Keratinocyte (primary cell): ENCODE measurements at places on chromosomes 12 and 14.

GRCh38 chr12:29329411-29329810 lies 51.6 kb downstream of the ERGIC2 start:
- DNase-seq: no peak

DNA sequence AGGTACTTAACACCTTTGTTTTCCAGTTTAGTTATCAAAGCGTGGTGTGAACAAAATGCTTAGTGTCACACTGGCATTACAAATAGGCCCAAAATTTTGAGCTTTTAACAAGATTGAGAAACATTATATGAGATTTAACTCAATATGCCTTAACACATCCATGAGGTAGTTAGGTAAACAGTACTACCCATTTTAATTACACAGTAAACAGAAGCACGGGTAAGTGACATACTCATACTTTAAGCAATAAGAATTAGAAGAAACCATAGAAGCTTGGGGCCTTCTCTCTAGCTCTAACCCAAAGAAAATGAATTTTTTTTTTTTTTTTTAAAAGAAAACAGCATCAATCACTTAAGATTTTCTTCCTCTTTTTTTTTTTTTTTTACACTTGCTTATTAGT lies 15.5 kb upstream of the PHLDA1 start:
- DNase-seq: no peak

- no peak for DNase-seq
These were observed 23.5 kb downstream of the FMNL3 start for GRCh38 chr12:49683599-49684309.

DNA sequence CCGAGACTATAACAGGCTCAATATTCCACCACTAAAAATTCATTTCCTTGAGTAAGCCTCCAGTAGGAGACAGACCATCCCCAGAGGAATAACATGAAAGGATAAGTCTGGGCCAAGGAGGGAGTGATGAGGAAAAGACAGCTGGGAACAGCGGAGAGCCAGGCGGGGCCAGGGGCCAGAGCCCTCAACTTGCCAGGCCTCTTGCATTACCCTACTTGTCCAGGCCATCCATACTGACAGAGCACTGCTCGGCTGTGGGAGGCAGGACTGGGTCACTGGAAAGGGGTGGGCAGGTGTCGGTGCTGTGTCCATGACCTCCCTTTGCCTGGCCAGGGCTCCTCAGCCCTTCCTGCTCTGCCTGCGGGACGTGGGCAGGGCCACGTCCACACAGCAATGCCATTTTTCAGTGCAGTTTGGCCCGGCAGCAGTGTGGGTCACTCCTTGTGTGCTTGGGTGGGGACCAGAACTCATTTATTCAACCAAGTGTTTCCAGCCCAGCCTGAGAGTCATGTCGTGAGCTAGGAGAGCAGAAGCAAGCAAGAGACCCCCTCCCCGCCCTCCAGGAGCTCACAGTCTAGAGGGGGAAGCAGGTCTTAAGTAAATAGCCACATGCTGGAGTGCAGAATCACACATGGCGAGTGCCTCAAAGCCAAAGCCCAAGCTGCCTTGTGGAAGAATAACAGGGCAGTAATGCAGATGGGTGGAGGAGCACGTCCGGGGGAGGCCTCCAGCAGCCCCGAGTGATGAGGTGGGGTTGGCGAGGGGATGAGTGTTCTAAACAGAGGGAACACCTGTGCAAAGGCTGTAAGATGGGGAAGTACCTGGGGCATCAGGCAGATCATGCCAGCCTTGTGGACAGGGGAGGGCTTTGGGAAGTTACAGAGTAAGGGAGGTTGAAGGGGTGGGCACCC lies 8.9 kb upstream of the FAIM2 start:
- no peak for DNase-seq

DNA sequence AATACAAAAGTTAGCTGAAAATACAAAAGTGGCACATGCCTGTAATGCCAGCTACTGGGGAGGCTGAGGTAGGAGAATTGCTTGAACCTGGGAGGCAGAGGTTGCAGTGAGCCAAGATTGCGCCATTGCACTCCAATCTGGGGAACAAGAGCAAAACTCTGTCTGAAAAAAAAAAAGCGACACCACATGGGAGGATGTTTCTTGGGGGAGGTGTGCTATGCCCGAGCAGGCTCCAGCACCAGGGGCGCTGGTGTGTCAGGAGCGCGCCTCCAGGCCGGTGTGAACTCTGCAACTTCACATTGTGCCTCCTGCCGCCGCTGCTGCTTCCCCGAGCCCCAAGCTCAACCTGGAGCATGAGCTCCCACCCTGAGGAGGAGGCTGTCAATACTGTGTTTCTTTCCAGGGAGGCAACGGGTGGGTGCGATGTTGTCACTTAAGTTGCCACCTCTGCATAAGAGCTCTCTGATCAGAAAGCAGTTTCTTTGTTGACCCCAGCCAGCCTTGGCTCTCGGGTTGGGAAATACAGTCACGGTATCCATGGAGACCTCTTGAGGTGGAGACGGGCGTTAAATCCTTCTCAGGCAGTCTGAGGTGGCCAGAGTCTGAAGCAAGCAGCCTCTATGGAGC lies 18.9 kb downstream of the DEGS2 start:
- DNase-seq: no peak

DNA sequence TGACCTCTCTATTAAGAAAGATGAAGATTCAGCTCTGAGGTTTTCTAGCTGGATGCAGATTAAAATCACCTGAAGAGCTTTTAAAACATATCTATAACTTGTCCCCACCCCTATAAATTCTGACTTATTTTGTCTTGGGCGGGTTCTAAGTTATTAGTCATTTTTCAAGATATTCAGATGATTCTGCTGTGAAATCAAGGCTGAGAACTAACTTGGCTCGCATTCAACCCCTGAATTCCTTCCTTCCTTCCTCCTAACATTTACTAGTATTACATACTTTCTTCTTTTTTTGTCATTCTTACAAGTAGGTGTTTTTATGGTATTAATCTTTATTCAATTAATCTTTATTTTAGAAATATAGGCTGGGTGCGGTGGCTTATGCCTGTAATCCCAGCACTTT lies 55.4 kb downstream of the SSPN start:
- no peak for DNase-seq

DNA sequence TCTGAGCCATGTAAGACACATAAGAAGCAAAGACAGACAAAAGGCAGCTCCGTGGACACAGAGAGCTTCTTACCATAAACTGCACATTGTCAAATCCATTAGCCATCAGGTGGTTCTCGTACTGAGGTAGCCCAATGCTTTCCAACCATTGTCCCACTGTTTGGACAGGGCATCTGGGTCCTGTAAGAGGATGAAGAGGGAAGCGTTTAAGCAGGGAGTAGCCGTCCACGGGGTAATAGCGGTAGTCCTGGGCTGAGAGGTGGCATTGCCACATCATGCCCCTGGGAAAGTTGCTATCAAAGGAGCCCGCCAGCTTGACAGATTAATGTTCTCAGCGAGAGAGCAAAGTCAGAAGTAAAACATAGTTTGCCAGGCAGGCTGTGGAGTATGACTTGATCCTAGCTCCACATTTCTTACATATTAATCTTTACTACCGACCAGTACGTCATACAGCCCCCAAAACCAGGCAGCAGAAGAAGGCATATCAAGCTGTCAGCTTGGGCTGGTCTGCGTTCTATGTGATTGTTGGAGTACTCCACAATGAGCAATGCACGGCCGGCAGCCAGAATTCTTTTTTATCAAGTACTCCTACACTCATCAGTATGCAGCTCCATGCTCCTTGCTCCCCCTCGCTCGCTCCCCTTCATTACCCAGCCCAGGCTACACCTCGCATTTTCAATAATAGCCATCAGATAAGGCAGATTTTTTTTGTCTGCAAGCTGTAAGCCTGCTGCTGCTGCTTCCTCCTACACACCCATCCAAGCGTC lies 493.2 kb upstream of the GARIN6 start:
- DNase-seq: no peak

DNA sequence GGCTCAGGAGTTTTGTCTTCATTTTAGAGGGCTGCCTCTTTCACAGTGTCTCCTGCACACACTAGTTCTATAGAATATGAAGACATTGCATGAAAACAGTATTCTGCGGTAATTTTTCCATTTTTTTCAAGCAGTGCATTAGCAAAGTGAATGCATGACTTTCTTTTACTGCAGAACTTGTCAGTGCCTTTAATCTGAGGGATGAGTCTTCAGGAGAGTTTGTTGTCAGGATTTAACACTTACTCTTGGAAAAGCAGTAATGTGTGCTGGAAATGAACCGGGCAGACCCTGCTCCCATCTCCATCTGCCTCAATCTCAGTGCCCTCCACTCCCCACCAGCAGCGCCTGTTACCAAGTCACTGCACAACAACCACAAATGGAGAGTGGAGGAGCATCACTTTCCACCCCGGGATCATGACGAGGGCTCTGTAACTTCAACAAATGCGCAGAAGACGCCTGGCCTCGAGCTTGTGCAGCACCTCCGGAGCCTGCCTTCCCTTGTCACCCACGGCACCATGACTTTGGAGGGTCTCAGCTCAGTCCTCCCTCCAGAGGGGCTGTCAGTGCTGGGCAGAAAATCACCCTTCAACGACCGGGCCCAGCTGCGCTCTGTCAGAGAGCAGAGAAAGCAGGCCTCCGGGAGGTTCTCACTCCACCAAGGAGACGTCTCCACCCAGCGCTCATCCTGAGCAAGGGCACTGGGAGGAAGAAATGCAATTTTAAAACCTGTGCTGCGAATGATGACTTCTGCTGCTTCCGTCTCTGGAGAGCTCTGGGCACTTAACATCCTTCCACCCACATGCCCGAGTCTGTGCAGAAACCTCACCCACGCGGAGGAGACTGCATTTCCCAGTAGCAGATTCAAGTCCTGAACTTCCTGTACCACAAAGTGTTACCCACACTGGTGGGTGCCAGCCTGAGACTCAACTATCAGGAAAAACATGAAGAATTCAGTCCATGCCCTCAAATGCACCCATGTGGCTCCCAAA lies 255.7 kb downstream of the ADGRD1 start:
- no peak for DNase-seq

- DNase-seq: no peak
These were observed 212.2 kb downstream of the NPAS3 start for GRCh38 chr14:33150666-33151428.

GRCh38 chr12:75568393-75568792 lies 57.0 kb upstream of the KRR1 start:
- DNase-seq: no peak

DNA sequence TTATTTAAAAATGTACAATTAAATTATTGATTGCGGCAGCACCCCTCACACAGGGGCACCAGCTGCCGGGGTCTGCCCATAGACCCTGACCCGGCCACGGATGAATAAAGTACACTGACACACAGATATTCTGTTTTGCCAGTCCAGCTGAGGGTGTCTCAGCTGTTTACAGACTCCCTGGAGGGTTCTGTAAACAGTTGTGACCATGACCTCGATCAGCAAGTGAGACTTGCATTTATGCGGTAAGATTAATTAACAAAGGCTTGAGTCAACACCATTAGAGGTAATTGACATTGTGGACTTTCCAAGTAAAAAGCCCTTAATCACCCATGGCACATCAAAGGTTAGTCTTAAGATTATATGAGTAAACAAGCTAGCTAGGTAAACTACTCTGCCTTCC lies 94.3 kb downstream of the FUT8 start:
- DNase-seq: no peak

GRCh38 chr14:41087056-41087455 lies 519.6 kb upstream of the LRFN5 start:
- DNase-seq: no peak

DNA sequence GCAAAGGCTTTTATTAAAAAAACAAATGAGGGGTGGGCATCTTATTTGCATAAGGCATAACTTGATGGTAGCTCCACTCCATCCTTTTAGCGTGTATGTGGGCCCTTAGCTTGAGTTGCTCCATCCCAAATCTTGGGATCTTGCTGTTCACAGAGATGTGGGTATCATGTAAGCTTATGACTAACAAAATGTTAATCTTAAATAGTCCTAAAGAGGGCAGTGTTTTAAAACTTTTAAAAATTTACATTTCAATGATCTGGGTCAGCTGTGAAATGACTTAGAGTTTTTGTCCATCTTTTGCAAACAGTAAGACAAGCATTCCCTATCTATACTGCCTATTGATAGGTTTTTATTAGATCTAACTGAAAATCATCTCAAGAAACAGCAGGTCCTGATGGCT lies 86.0 kb downstream of the SLCO1A2 start:
- DNase-seq: no peak

GRCh38 chr14:55458800-55459515 lies 18.5 kb upstream of the TBPL2 start:
- no peak for DNase-seq

DNA sequence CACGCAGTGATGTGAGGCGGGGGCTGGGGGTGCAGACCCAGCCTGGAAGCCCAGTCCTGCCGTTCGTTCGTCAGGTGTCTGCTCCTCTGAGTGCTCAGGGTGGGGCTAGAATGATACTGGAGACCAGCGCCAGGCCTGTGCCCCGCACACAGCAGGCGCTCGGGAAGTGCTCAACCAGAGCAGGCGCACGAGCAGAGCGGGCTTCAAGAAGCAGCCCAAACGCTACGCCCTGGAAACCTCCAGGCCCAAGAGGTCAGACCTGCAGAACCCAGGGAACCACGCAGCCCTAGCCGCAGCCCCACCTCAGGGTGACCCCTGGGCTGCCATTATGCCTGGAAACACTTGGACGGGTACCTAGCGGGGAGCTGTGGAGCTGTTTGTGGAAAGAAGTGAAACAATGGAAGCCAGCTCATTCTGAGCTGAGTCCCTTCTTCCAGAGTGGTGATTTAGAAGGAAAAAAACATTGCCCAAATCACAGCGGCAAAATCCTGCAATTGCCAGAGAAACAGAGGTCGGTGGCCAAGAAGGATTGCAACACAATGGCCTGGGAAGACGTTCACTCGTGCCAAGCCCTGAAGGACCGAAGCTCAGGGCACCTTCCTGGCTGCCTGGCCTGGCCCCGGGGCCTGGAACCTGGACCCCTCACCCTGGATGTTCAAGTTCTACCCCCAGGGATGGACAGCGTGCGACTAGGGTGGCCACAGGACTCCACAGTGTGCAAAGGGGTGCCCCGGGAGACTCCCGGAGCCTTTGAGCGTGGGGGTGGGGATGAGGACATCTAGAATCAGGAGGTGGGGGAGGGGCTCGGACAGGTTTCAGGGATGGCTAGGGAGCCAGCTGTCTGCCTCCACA lies 40.4 kb upstream of the DIO3 start:
- DNase-seq: no peak

GRCh38 chr12:111024205-111024801 lies 103.9 kb upstream of the MYL2 start:
- DNase-seq: no peak

DNA sequence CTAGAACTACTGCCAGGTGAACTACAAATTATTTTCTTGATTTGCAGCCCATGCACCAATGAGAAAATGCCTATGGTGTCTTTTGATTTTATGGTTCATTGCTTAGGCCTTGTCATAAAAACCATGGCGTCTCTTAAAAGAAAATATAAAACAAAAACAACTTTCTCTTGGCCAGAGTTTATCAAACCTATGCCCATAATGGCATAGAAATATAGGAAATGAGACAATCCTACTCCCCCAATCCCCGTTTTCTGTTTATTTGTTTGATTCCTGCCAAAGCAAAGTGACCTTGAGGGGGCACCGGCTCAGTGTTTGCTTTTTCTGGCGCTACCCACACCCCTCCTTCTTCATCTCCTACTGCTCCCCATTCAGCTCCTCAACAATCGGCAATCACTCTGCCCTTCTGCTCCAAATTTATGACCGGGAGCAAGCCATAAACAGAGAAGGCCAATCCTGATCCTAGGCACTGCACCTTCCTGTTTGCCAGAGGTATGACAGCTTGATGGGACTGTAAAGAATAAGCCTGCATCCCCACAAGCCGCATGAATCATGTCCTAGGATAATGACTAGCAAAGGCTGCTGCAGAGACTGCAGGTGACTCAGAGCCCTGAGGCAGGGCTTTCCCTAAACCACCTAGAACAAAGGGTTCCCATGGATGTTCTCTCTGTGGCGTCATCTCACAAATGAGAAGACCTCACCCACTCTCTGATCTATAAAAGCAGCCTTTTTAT lies 874.9 kb downstream of the NRXN3 start:
- peak; percentile 97 for DNase-seq
